Stimulated activated effector memory CD8-positive, alpha-beta T cell treated with anti-CD3 and anti-CD28 coated beads, Interleukin-12 subunit alpha, Interleukin-12 subunit beta, amount 100 ng/mL, for 72 hours (primary cell): ENCODE measurements at places on chromosomes 3 and 15.

- DNase-seq, result no peak
These were observed 2.8 kb downstream of the CLSTN2 start for GRCh38 chr3:139937674-139938279.

DNA sequence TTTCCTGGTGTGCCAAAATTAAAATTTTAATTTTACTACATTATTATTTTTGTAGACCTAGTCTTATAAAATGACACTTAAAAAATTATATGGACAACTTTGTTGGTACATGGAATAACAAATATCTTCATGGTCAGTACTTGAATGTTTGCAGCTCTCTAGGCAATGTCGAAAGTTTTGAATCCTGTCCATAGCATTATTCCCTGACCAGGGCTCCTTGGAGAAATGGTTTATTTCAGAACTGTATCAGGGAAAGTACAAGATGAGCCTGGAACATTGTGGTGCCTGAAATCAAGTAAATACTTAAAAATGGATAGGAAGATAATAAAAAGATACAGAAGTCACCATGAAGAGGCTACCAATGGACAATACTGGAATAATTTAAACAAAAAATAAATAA, 47.6 kb downstream of the ALDH1A2 start:
- no peak for DNase-seq

DNA sequence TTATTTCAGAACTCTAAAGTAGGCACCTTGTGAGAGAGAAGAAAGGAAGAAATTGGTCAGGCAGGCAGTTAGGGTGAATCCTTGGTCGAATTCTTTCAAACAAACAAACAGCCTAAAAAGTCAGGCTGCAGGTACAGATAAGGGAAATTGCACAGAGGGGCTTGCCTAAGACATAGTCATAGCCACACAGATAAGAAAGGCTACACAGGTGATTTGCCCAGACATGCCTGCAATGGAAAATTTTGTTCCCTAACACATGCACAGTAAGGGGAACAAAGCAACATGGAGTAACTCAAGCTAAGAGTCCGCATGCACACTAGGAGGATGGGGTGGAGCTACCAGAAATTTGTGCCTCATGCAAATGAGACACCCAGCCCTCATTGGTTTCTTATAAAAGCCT, 91.4 kb upstream of the TUSC7 start:
- DNase-seq, result no peak

DNA sequence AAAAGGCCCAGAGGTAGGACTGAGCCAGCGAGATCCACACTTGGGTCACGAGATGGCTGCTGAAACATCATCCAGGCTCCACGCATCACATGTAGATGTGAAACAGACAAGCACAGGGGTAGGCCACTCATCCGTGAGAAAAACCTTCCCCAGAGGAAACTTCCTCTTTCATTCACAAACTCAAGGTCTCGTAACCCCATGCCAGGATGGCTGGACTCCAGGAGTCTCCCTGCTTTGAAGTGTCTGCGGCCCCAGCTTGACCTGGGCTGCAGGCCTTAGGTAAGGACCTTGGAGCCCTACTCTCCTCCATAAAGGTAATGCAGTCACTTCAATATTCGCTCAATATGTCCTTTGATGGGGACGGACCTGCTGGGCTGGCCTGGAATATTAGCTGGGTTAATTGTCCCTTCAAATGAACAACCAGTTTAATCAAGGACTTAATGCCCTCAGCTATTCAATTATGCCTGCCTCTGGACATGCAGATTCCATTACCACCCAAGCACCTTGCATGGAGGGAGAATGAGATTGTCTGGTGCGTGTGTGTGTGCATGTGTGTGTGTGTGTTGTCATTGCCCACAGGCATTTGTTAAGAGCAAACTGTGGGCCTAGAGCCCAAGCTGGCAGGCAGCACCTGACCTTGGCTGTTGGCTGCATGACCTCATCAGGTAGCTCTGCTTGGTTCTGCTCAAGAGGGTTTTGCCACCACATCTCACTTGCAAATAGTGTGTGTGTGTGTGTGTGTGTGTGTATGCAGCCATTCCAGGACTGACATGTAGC, 186.9 kb upstream of the TLE3 start:
- DNase-seq, result no peak

DNA sequence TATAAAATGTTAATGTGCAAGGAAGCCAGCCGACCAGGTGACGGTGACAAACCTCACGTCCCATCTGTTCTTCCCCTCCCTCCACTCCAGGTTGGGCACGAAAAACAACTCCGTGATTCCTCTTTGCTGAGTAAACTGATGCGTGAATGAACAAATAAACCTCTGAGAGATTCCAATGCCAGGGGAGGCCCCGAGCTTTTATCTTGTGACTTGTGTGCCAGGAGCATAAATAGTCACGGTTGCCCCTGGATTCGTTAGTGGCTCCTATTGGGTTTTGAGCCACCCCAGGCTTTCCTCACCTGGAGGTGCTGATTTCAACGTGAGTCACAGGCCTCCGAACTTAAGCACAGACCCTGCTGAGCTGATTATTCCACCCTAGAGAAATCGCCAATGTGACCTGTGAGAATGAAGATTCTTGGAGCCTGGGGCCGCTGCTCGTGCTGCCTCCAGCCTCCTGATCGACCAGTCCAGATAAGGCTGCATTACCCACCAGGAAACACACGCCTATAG, 119.2 kb downstream of the SHQ1 start:
- DNase-seq, result no peak

- no peak for DNase-seq
These were observed 96.3 kb downstream of the LRRC28 start for GRCh38 chr15:99347574-99347973.

GRCh38 chr15:68730471-68730919, 90.2 kb downstream of the ANP32A start:
- no peak for DNase-seq

DNA sequence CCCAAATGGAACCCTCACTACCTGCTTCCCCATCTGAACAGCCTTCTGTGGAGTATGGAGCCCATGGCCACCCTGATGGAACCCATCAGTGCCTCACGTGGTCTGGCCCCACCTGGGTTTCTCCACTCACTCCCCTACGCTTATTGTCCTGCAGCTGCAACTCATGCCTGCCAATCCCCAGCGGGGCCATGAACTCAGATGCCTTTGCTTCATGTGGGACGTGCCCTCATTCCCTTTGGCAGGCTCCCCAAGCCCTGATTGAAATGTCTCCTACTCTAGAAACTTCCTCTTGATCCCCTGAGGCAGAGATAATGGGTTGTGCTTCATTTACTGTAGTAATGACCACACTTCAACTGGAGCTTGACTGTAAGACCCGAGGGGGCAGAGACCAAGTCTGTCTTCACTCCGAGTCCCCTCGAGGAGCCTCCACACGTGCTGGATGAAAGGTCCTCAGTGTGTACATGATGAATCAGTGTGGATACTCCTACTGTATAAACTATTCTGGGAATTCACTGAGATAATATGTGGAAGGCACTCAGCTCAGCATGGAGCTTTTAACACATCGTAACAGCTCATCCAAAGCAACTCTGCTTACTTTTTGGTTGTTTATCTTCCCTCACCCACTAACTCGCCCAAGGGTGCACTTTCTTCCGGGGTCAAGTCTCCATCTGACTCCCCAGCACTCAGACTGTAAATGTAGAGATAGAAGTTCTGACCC, 232.8 kb upstream of the BHLHE40 start:
- DNase-seq, result no peak
